Right hindlimb (tissue), 1 donor: ENCODE measurements at places on chromosomes 11 and 22.

DNA sequence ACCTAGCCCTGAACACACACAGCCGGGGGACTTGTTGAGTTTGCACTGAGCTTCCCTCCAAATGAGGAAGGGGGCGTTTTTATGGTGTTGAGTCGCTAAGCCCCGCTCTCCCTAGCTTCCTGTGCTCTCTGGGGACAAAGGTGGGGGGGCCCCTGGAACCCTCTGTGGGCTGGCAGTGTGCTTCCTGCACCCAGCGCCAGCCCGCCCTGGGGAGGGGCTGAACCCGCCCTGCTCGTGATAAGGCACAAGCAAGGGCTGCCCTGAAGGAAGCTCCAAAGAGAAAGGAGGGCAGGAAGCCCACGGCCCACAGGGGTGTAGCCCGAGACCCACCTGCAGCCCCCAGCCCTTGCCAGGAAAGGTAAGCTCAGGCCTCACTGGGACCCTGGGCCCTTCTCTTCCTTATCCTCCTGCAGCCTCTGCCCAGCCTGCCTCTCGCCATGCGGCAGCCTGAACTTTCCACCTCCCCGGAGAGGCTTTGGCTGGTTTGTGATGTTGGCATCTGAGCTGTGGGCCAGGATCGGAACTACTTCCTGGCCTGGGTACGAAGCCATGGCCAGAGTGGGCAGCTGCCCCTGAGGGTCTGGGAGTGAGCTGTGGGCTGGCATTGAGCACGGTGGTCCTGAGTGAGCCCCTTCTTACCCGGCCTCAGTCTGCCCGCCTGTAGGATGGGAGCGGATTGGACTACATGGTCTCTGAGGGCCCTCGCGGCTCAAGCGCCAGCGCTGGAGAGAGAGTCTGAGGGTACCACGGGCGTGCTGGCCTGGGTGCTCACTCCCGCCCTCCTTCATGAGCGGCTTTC lies at the start of gene FERMT3:
FERMT3 (plus strand) TSS at position 265 of the 799 bp plus-strand sequence. CDS start 644 bp downstream, outside the sequence.
- DNase-seq: peak; percentile 37

GRCh38 chr22:37480387-37481346 lies 5.5 kb downstream of the MFNG start:
- no peak for DNase-seq

- no peak for DNase-seq
These were observed 1.6 kb downstream of the RAC2 start for GRCh38 chr22:37242395-37242918.

DNA sequence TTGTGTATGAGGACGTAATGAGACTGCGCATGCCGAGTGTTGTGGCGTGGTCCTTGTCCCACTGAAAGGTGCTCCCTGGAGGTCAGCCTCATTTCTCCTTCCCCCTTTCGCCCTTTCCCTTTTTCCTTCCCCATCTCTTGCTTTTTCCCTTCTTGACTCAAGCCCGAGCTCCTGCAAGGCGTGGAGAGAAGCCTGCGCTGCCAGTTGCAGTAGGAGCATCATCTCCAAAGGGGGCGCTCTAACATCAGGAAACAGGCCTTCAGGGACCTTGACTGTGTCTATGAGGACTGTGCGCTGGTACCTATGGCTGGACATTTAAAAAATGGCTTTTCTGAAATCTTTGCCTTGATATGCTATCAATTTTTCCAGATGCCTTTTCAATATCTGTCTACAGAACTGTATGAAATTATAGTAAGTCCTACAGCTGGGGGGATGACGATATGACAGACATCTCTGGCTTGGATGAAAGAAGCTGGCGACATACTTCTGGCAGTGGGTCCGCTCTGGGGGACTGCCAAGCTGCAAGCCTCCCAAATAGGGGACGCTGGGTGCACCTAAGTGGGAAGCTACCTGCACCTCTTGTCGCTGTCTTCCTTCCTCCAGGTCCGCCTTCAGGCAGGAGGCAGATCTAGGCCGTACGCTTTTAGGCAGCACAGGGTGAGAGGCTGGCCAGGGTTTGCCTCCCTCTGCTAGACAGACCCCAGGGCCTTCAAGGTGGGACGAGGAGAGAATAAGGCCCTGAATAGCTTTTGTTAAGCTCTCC lies 96.5 kb downstream of the NXPE2 start:
- peak; percentile 80 for DNase-seq

- no peak for DNase-seq
These were observed 64.2 kb downstream of the MED15 start for GRCh38 chr22:20571531-20572007.

GRCh38 chr11:121829159-121829643 lies 286.8 kb downstream of the BLID start:
- DNase-seq: peak; percentile 35

DNA sequence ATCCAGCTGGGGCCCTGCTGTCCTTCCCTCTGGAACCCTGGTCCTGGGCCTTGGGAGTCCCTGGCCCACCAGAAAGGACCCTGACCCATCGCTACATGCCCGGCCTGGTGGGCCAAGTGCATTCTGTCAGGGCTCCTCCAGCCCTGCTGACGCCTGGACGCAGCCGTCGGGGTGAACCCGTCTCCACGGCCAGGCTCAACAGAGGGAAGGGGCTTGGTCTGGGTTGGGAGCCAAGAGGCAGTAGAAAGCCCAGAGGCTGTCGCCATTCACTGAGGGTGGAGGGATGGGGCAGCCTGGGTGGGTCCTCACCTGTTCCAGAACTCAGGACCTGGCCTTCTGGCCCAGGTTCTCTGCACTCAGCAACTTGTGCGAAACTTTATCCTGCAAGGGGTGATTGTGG lies 39.0 kb downstream of the TOLLIP start:
- DNase-seq: no peak

DNA sequence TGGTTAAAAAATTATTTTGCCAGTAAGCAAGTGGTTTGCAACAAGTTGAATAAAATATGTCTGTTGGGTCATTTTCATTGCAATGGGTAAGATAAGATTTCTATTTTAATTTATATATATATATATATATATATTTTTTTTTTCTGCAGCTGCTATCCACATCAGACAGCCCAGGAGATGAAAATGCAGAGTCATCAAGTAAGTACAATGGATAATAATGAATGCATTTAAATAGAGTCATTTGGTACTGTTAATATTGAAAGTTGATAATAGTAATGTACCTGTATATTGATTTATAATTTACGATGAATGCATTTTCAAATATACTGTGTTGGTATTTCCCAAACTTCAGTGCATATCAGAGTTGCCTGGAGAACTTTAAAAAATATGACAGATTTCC lies 11.5 kb downstream of the BIRC3 start:
- no peak for DNase-seq

- no peak for DNase-seq
These were observed 97.2 kb downstream of the JRKL start for GRCh38 chr11:96486890-96487611.

DNA sequence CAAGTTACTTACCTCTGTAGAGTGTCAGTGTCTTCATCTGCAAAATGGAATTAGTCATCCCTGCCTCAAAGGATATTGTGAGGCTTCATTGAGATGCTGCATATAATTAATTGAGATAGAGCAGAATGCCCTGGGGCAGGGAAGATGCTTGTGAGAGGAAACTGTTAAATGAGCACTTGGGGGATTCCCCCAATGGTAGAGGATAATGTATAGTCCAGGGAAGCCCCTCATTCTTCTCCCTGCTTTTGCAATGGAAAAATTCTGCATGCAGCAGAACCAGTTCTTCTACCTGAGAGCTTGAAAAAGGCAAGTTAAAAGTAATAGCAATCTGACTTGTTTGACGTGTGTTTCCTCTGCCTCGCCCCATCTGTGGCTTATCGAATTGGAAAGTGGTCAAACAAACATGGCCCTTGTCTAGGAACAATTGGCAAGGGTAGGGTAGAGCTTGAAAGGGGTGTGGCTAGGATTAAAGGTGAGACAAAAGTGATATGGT lies 90.9 kb downstream of the NAV2 start:
- no peak for DNase-seq

- no peak for DNase-seq
These were observed 100.2 kb downstream of the BCR start for GRCh38 chr22:23280356-23281052.

DNA sequence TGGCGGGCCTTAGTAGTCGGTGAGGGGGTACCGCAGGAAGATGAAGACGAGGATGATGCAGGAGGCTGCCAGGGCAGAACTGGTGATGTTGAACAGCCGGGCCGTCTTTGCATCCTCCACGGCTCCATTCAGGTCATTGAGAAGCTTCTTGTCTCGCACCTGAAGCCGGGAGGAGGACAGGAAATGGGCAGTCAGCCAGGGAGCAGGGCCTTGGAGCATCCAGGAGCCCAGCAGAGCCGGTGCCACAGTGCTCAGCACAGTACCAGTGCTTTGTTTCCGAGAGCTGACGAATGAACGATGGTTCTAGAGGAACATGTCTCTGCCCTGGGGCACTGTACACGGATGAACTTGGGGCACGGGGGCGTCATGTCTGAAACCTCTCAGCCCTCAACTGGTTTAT lies 15.1 kb downstream of the IFITM10 start:
- DNase-seq: no peak

DNA sequence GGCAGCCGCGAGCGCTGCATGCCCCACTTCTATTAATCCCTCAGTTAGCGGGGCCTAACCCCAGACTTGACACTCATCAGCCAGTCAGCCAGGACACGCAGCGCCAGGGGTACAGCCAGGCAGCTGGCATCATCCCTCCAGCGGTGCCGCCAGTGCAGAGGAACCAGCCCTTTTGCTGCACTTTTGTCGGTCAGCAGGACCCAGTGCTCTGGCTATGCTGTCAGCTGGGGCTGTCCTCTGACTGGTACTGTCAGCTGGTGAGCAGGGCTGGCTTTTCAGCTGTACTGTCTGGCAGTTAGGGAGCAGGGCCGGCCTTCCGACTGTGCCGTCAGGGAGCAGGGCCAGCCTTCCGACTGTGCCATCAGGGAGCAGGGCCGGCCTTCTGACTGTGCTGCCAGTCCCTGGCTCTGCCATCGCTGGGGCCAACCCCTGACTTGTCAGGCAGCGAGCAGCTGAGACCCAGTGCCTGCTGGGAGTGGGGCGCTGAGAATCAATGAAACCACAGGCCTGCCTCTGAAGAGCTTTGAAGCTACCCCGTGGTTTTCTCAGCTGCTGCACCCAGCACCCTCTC lies 115.4 kb downstream of the KIAA1671 start:
- peak; percentile 72 for DNase-seq

- DNase-seq: no peak
These were observed 48.5 kb downstream of the PPP6R3 start for GRCh38 chr11:68509066-68509465.

DNA sequence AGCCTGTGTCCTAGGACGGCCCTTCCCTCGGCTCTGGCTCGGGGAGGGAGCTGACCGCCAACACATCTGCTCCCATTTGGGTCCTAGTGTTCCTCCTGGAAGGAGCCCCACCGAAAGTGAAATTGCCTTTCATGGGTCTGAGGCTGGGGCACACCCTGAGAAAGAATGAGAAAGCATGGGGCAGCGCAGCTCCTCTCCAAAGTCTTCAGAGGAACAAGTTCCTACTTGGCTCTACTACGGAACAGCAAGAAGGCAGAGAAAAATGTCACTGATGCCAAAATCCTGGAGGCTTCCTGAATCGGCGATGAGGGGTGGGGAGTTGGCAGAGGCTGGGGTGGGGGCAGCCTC lies 41.5 kb upstream of the MYEOV start:
- DNase-seq: no peak

DNA sequence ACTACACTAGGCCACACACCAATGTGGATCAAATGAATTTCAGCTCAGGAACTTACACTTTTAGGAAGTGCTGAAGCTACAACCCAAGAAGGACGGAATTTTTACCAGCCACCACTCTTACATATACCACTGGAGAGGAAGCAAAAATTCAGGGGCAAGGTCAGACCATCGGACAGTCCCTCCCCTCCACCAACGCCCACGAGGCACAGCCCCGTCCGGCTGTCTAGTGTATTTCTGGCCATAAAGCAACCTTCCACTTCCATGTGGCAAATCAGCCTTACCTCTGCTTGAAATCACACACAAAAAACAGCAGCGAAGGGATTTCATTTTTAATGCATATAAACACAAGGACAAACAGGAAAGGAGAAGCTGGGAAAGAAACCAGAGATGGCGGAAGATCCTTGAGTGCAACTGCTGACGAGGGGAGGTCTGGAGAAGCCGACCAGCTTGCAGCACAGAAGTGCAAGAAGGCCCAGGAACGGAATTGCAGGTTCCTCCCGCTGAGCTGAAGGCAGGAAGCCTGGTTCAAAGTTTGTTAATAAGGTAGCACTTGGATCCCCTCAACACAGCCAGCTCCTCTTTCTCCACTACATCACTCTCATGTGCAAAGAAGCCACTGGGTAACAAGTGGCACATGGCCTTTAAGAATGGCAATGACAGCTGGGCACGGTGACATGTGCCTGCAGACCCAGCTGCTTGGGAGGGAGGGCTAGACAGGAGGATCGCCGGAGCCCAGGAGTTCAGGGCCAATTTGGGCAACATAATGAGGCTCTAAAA lies 71.5 kb downstream of the SHANK2 start:
- no peak for DNase-seq

GRCh38 chr11:498297-499181 lies 8.5 kb downstream of the RNH1 start:
- DNase-seq: no peak

DNA sequence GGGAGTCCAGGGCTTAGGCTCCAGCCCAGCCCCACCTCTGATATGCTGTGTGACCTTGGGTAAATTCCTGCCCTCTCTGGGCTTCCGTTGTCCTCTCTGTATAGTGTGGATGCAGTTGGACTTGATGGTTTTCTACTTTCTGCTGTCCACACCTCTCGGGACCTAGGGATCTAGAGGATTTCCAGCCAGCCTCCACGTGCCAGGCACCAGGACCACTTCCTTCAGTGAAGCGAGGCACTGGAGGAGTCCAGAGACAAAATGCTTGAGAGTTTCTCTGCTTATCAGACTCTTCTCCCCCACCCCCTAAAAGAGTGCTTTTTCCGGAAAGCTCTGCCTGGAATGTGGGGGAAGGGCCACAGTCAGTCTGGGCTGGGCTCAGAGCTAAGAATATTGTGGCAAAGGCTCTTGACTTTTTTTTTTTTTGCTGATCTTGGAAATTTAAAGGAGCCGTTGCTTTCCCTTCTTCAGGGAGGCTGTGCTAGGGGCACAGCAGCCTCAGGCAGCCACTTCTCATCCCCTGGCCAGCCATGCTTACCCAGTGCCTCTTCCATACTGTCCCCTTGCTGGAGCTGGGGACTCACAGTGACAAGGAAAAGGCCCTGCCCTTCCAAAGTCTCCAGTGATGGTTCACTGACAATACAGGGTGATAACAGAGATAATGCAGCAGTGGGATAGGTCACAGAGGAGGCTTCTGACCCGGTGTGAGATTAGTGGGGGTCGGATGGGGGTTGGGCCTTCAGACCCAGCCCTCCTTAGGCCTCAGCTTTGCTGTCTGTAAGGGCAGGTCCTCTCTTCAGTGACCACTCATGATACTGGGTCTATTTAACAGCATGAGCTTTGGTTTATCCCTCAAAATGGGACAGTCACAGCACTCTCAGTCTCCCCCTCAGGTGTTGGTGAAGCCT lies 2.9 kb upstream of the SERPINH1 start:
- DNase-seq: peak; percentile 89

- DNase-seq: no peak
These were observed 7.7 kb upstream of the QSER1 start for GRCh38 chr11:32884770-32885384.

- DNase-seq: no peak
These were observed 3.5 kb upstream of the PIK3C2A start for GRCh38 chr11:17211286-17211685.

- no peak for DNase-seq
These were observed 55.5 kb downstream of the PAK1 start for GRCh38 chr11:77418155-77418970.
